Stimulated activated CD4-positive, alpha-beta T cell treated with anti-CD3 and anti-CD28 coated beads, Interleukin-4, amount 100 ng/mL, for 4 hours (primary cell): ENCODE measurements at places on chromosomes 4 and X.

- DNase-seq: no peak
These were observed 548.1 kb downstream of the PACRGL start for GRCh38 chr4:21248331-21248730.

DNA sequence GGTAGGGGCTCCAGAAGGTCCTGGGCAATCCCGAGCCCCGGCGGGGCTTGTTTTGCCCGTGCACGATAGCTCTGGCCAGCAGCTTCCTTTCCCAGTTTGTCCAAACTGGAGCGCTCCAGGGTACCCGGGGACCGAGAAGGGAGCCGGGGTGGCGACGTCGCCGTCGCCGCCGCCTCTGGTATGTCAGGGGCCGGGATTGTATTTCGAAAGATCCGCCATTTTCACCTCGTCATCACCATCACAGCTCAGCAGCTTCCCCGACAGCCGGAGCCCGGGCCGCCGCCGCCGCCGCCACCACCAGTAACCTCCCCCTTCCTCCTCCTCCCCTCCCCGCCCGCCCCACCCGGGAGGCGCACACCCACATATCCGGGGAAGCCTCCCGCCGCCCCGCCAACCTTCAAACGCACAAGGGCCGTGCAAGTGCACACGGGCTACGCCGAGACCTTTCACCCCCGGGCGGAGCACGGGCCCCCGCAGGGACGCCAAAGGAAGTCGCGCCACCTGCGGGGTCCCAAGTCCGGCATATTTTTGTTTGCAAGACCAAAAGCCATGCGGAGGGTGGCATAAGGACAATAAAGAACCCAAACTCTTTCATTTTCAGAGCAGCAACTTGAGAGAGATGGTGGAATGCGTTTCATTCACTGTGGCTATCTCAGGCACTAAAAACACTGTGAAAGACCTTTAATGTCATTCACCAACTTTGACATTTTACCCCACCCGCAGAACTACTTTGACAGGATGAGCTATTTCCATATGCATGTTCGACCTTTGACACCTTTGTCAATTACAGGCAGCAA lies at the start of gene LIN54:
Gene LIN54 (minus strand): TSS at position 302 of the 797 bp plus-strand sequence. CDS start 25,979 bp downstream, outside the sequence.
- peak; percentile 84 for DNase-seq

GRCh38 chr4:123043013-123043412 lies 120.6 kb upstream of the NUDT6 start:
- no peak for DNase-seq

- no peak for DNase-seq
These were observed 45.4 kb upstream of the XK start for GRCh38 chrX:37640142-37640541.

DNA sequence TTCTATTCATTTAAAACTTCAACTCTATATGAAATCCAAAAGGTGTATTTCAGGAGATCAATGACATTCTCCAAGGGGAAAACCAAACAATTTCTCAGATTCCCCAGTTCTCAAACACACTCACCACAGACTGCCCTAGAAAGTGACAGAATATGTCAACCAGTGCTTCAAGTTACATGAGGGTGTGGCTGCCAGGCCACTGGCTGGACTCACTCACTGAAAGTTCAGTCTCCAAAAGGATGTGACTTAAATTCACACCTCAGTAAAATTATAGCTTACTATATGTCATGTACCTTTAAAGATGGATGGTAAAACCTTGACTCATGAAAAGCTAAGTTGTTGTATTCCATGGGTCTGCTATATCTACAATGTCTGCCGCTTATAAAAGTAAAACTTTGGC lies 7.3 kb downstream of the INPP4B start:
- DNase-seq: no peak

DNA sequence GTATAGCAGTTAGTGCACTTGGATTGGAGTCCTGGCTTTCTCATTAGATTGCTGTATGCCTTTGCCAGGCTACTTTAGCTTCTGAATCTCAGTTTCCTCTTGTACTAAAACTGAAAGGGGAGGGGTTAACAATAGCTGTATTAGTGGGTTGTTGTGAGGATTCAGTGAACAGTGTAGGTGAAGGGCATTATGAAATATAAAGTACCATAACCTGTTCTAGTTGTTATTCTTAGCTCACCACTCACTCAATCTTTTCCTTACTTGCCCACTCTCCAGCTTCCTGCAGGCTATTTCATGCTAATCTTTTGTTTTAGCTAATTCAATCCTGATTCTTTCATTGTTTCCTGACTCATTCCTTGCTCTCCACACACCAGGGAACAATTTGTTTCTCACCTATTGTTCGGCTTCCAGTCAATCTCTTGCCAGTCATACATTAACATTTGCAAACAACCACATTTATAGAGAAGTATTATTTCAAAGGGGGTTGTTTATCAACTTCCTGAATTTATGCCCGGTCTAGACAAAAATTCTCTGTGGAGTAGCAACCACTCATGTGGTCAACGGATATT lies 50.6 kb upstream of the EDA start:
- DNase-seq: no peak

DNA sequence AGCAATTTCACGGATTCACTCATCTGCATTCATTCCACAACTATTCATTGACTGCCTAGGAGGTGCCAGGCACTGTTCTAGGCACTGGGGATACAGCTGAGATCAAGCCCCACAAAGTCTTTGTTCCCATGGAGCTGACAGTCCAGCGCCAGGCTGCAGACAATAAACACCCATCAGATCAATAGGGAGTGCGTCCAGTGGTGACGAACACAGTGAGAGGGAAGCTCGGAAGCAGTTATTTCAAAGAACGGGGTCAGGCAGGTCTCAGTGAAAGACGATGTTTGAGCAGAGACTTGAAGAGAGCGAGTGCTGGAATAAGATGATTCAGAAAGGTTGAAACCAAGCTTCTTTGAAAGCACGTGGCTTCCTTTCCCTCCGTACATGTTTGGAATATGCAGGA lies 167.2 kb downstream of the EVC2 start:
- no peak for DNase-seq

GRCh38 chrX:148867596-148867995 lies 367.2 kb downstream of the AFF2 start:
- no peak for DNase-seq

- no peak for DNase-seq
These were observed 989.7 kb downstream of the CCSER1 start for GRCh38 chr4:91116861-91117260.

GRCh38 chr4:98584265-98584664 lies 74.1 kb downstream of the TSPAN5 start:
- no peak for DNase-seq

DNA sequence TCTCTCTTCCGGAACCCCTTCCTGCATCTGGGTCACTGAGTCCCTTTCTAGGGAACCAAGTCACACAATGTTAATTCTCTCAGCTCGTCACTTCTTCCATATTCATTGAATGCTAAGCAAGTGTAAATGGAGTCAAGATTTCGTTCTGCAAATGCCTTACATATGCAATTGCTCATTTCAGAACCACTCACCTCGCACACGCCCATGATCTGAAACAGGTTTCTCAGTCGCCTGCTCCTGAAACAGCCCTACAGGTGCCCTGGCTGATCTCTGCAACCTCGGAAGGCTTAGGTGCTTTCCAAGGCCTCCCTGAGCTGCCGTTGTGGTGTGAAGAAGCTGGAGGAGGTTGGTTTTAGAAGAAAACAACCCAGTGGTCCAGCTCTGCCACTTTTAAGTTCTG lies 100.8 kb upstream of the MSX1 start:
- no peak for DNase-seq
